ENCODE measurements at places on chromosomes 11 and 22.

DNA sequence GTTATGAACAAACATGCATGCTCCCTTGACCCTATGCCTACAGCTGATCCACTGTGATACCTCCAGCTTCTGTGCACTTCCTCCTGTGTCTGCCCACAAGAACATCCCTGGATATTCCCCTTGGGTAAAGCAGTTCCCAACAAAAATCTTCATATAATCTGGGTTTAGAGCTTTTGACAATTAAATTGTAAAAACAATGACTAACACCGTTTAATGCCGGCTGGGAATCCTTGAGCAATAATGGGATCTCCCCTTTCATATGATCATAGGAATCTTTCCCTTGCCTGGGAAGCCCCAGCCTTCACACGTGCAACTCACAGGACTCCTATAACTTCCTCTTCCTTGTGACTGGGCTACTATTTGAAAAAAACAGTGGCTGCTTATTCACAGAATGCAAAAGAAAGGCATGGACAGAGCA is 6.3 kb upstream of the ZC3H12C start:
- peak; percentile 56 for DNase-seq

- no peak for DNase-seq
Measured at GRCh38 chr11:17496406-17496805, 19.8 kb upstream of the ABCC8 start.

DNA sequence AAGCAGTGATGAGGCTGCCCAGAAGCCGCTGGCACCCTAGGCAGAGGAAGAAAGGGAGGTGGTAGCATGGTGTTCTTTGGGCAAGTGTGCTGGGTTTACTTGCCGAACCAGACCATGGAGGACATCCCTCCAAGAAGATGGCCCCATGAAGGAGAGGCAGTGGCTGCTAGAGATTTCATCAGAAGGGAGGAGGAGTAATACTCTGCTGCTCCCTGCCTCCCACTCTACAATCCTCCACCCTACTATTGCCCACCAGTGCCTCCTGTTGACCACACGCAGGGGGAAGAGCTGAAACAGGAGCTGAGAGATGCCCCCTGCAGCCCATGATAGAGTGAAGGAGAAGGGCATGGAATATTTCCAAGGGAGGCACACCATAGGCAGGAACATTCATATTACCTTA is 51.0 kb upstream of the PRSS23 start:
- DNase-seq: no peak

DNA sequence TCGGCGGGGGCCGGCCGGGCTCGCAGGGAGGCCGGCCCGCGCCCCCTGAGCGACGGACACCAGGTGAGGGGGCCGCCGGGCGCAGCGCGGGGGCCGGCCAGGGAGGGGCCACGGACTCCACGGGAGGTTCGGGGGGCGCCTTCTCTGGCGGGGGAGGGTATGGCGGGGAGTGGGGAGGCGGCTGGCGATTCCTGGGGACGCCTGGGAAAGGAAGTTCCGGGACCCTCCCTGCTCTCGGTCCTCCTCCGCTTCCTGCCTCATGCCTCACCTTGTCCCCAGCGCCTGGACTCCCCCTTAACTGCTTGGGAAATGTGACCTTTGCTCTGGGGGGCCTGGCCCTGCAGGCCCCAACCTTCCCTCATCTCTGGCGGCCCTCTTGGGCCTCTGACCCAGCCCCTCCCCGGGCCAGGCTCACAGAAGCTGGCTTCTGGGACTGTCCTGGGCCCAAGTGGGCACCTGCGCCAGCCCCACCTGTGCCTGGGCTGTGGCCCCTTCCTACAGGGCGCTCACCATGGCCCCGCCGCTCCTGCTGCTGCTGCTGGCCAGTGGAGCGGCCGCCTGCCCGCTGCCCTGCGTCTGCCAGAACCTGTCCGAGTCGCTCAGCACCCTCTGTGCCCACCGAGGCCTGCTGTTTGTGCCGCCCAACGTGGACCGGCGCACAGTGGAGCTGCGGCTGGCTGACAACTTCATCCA is 516 bp downstream of the LRFN4 start:
- no peak for DNase-seq

- no peak for DNase-seq
Measured at GRCh38 chr22:36860821-36861659, at the start of gene NCF4. NCF4 (plus strand) TSS chr22:36861006; CDS start chr22:36861172, 166 bp downstream.

DNA sequence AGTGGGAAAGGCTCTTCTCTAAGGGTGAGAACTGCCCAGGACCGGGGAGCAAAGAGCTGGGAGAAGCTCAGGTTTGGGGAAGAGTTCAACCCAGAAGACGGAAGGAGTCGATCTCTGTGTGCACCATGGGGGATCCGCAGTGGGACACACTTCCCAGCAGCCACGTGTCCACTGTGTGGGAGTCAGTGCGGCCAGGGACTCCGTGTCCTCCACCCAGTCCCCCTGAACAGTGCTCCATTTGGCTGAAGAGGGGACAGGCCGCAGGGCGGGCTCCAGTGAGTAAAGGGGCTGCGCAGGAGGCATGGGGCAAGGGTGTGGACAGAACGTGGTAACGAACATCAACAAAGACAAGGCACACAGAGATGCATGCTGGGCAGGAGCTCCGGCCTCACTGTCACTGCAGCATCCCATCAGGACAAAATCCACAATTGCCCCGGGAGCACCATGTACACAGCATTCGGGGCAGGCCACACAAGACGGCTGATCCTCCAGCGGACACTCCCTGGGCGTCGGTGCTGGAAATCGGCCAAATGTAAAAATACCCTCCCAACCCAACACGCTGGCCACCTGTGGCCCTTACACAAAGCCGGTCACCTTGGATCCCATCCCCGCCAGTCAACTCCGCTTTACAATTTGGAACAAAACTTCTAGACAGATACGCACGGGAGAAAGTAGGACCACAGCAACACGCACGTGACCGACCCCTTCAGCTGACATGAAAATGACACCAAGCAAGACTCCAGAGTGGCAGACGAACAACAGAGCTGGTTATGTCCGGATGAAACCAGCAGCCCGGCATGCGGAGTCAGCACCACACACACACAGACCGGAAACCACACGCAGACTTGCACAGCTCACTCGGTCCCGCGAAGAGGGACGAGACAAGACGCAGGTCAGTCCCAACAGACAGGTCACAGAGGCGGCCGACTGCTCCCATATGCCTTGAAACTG is 366.8 kb downstream of the SHANK2 start:
- DNase-seq: no peak

- DNase-seq: no peak
Measured at GRCh38 chr11:70415642-70416395, 17.5 kb downstream of the CTTN start.

- no peak for DNase-seq
Measured at GRCh38 chr11:112382561-112382960, 121.9 kb upstream of the PLET1 start.

GRCh38 chr11:131609337-131609736 is 238.9 kb downstream of the NTM start:
- no peak for DNase-seq

GRCh38 chr11:81915045-81915444 is 818.6 kb downstream of the FAM181B start:
- no peak for DNase-seq

DNA sequence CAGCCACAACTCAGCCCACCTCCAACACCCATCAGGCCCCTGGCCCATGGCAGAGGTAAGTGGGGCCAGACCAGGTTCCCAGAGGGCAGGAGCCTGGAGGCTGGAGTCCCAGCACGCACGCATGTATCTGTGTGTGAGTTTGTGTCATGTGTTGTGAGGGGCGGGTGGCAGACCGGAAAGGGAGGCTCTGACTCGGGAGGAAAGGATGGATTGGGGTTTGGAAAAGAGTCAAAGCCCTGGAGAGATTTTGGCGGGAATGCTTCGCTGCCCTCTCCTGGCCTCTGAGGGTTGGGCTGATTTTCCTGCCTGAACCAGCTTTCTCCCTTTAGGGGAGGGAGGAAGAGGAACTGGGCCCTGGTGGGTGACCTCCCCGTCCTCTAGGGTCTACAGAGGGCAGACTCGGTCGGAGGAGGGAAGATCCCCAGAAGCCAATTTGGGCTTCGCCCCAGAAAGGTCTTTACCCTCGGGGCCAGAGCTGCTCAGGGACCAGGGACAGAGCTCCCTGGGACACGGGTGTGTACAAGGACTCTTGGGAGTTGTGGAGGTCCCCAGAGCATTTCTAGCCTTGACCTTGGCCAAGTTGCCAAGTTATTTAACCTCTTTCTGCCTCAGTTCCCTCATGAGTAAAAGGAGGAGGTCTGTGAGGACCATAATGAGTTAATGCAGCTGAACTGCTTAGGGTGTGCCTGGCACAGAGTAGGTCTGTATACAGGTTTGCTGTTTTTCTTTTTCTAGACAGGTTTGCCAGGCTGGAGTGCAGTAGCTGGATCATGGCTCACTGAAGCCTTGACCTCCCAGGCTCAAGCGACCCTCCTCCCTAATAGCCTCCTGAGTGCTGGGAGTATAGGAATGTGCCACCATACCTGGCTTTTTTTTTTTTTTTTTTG is 6.9 kb downstream of the C11orf68 start:
- no peak for DNase-seq

DNA sequence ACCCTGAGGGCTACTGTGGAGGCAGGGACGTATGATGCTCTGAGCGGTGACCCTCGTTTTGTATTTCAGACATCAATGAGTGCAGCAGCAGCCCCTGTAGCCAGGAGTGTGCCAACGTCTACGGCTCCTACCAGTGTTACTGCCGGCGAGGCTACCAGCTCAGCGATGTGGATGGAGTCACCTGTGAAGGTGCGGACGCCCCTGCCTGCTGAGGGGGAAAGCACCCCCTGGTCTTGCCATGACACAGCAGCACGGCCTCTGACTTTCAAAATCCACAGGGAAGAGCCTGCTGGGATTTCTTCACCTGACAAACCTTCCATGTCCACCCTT is 44.3 kb downstream of the FBLN1 start:
- DNase-seq: no peak

- no peak for DNase-seq
Measured at GRCh38 chr11:67024410-67024809, 1.5 kb downstream of the SYT12 start.

DNA sequence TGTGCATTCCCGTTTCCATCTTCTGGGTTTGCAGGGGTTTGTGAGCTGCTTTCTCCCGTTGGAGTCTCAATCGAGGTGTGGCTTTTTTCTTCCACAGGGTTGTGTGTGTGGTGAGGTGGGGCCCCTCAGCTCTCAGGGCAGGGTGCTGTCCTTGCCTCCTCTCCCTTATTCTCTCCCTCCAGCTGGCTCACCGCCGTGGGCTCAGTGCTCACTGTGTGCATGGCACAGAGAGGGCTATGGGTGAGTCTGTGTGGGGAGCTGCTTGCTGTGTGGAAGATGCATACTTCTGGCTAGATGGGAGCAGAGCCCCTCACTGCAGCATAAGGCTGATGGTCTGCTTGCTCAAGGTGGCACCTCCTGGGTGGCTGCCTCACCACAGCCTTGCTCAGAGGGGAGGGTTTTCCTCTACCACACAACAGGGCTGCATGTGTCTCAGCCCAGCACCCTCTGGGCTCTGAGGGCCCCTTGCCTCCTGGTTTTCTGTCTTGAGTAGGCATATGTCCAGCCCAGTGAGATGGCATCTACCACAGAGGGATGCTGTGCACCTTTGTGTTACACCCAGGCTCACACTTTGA is 203.1 kb upstream of the B3GAT1 start:
- no peak for DNase-seq

GRCh38 chr22:47632701-47633100 is 870.3 kb downstream of the TBC1D22A start:
- DNase-seq: no peak

- no peak for DNase-seq
Measured at GRCh38 chr11:36002196-36002595, 58.3 kb downstream of the LDLRAD3 start.

DNA sequence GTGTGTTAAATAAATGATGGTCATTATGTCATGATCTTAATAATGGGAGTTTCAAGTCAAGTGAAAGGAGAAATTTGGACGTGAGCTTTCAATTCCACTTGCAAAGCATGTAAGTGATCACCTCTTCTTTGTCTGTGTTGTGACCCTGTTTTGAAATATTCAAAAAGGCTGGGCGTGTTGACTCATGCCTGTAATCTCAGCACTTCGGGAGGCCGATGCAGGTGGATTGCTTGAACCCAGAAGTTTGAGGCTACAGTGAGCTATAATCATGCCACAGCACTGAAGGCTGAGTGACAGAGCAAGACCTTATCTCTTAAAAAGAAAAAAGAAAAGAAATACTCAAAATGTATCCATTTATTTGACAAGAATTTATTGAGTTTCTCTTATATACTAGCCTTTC is 32.9 kb upstream of the EED start:
- DNase-seq: no peak

- no peak for DNase-seq
Measured at GRCh38 chr11:7448201-7448600, 37.1 kb upstream of the OLFML1 start.

GRCh38 chr11:60835534-60835846 is 6.4 kb upstream of the CCDC86 start:
- no peak for DNase-seq

GRCh38 chr22:50218996-50219727 is 18.4 kb downstream of the SELENOO start:
- DNase-seq: peak; percentile 33

DNA sequence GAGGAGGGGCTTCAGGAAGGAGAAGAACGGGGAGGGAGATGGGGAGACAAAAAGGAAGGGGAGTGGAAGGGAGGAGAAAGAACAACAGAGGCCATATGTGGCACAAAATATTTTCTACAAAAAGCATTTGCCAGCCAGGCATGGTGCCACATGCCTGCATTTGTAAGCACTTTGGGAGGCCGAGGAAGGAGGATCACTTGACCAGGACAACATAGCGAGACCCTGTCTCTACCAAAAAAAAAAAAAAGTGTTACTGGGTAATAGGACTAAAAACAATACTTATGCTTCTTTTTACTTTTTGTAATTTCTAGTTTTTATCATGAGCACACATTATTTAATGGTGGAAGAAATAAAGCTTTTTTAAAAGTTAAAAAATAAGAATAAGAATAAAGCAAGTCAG is 5.3 kb downstream of the FAM168A start:
- DNase-seq: no peak

- DNase-seq: no peak
Measured at GRCh38 chr22:39039306-39040126, 1.1 kb upstream of the APOBEC3F start.

DNA sequence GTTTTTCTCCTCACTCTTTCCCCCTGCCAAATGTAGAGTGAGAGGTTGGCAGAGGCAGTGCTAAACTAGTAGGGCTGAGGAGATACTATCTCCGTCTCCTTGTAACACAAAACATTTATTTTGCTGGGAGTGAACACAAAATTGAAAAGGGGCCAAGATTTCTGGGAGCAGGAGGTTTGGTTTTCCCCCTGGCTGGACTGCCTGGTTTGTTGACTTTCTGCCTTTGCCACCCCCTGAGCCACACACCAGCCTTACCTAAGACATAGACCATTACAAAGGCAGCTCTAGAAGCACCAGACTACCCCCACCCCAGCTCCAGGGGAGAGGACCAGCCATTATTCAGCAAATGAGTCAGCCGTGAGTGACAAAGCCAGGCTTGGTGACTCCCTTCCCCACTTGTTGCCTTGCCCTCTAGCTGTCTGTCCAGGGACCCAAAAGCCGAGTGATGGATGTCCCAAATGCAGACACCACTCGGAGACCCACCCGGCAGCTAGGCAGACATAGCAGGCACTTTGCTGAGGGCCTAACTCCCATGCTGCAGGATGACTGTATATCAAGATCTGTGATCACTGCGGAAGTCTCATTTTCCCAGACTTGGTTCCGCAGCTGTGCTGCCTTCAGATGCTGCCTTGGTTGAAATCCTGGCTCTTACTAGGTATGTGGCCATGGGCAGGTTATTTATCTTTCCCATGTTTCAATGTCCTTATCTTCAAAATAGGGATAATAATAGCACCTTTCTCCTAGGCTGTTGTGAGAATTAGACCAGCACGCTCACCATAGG is 17.7 kb upstream of the CDON start:
- no peak for DNase-seq
